Activated CD4-positive, alpha-beta T cell treated with anti-CD3 and anti-CD28 coated beads for 1 hour (primary cell): ENCODE measurements at places on chromosomes 2 and 18.

GRCh38 chr2:191215666-191216065, 29.5 kb upstream of the MYO1B start:
- no peak for DNase-seq

DNA sequence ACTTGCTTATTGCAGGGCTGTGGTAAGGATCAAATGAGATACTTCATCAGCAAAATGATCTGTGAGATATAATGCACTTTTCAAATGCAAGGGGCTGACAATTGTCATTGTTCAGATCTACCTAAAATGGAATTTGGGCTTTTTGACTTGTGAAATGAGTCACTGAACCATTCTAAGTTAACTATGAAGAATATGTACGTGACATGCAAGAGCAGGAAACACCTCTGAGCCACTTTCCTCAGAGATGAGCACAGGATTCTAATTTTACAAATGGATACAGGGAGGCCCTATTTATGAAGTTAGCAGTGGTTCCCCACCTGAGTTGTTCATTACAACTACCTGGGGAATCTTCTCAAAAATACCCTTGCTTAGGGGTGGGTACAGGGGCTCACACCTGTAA, 26.7 kb downstream of the CTLA4 start:
- no peak for DNase-seq

DNA sequence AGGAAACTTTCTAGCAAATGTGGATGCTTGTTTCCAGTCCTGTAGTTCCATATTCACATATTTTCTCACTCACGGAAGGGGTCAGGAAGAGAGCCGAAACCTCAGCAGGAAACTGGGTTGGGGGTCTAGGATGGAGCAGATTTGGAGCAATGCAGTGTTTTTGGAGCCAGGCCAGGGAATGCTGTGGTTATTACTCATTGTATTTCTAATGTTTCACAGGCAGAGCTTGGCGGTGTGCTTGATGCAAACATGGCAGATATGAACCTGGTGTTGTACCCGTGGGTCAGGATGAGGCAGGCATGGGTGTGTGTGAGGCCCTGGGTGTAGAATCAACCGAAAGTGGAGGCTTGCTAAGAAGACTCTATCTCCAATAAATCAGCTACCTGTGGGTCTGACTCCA, 34.6 kb upstream of the ACKR3 start:
- no peak for DNase-seq

- DNase-seq = no peak
Measured at GRCh38 chr2:130836501-130837174, at the start of gene ARHGEF4. Gene ARHGEF4 (plus strand): TSS chr2:130836914. CDS start chr2:130836954, 40 bp downstream.
